ENCODE measurements at places on chromosomes 12 and 14. TPM values are rescaled to one million over a fixed set of nuclear protein-coding genes. Genes with fewer than 3 reads are reported as not detected.

ANKRD33 gene
- not detected for total RNA-seq

HOTAIR gene
- total RNA-seq = not detected

RIN3 gene
- 2.2 TPM for total RNA-seq

CD27 gene
- not detected for total RNA-seq

KRT3 gene
- total RNA-seq = not detected

NKX2-8 gene
- 0.46 TPM for total RNA-seq

METTL3 gene
- 65.8 TPM for total RNA-seq

FIGNL2 gene
- total RNA-seq = 0.06 TPM

TRMT61A gene
- total RNA-seq = 11.6 TPM

NRIP2 gene
- not detected for total RNA-seq

BAG5 gene
- total RNA-seq = 32.5 TPM

PTCSC3 gene
- not detected for total RNA-seq

FGF6 gene
- total RNA-seq = not detected

- DNase-seq = no peak
These were observed 96.6 kb upstream of the PCED1B start for GRCh38 chr12:46982629-46983392.

DNA sequence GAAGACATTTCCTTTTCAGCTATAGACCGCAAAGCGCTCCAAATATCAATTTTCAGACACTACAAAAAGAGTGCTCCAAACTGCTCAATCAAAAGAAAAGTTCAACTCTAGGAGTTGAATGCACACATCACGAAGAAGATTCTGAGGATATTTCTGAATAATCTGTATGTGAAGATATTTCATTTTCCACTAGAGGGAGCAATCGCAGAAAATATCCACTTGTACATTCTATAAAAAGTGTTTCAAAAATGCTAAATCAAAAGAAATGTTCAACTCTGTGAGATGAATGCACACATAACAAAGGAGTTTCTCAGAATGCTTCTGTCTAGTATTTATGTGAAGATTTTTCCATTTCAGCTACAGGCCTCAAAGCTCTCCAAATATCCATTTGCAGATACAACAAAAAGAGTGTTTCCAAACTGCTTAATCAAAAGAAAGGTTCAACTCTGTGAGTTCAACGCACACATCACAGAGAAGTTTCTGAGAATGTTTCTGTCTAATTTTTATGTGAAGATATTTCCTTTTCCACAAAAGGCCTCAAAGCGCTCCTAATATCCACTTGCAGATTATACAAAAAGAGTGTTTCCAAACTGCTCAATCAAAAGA is 643.8 kb upstream of the ALG10B start:
- DNase-seq = peak; percentile 5

- DNase-seq = no peak
These were observed 23.8 kb downstream of the XPOT start for GRCh38 chr12:64427988-64428387.

DNA sequence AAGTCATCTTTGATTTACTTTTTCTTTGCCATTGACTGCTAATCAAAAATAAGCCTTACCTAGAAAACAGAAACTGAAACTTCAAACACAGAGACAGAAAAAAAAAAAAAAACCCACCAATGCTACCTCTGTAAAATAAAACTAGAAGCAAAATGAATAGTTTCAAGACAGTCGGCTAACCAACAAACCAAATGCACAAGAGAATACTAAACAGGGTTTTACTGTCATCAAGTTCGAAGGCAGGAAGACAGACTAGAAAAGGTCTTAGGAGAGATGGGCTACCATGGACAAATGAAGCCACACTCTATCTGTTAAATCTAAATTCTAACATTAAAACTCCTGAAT is 59.5 kb downstream of the SEL1L start:
- DNase-seq = no peak

GRCh38 chr14:104856869-104857860 is 7.9 kb upstream of the CEP170B start:
- DNase-seq = no peak

GRCh38 chr14:33740531-33740930 is 210.3 kb downstream of the EGLN3 start:
- no peak for DNase-seq

GRCh38 chr14:103782376-103782775 is 65.0 kb downstream of the PPP1R13B start:
- DNase-seq = no peak

- no peak for DNase-seq
These were observed 110.0 kb upstream of the SLCO1C1 start for GRCh38 chr12:20585055-20585625.

DNA sequence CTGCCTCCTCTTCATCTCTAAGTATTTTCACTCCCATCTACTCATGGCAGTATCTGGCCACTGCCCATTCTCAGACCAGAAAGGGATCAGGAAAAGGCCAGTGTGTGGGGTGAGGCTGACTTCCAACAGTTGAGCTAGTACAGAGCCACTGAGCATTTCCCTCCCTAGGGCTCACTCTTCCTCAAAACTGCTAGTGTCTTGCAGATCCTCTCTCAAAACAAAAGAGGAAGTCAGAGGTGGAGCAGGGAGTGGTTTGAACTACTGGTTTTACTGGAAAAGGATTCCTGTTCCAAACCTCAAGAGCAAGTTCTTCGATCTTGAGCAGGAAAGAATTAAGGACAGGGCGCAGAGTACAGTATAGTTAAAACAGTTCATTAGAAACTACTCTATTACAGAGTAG is 11.7 kb upstream of the RNASE10 start:
- DNase-seq = no peak

DNA sequence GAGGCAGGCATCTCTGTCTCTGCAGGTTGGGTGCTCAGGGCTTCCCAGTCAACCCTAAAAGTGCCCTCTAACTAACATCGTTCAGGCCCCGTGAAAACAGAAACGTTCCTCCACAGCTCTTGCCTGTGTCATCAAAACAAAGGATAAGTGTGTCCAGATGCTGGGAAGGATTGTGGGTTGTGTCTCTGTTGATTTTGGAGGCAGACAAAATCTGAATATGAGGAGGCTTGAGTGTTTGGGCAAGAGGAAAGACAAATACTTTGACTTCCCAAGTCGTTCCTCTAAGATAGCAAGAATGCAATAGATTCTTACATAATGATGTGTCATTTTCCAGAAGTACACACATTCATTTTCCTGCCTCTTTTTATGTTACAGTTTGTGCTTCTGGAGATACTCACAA is 52.9 kb downstream of the SERPINA3 start:
- DNase-seq = no peak

DNA sequence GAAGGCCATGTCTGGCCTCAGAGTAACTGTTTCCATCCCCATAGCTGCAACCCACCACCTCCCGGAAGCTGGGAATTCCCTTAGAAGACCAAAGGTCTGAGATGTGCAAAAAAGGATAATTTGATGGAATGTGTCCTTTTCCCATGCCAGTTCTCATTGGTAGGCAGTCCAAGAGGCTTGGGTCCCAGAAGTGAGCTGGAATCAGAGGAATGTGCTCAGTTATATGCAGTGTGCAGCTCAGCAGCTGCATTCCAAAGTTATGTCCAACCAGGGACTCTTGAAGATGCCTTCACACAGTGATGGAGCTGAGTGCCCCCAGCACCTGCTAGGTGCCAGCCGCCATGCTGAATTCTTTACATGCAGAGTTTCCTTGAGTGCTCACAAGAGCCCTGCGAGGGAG is 583.9 kb upstream of the TBX3 start:
- no peak for DNase-seq

GRCh38 chr14:26775765-26776563 is 178.1 kb upstream of the NOVA1 start:
- no peak for DNase-seq

- no peak for DNase-seq
These were observed 1133.9 kb downstream of the AACS start for GRCh38 chr12:126198966-126199692.

- no peak for DNase-seq
These were observed 13.7 kb downstream of the POMT2 start for GRCh38 chr14:77306851-77307496.

- DNase-seq = peak; percentile 48
These were observed 881 bp downstream of the PYGL start for GRCh38 chr14:50943261-50943942.

- no peak for DNase-seq
These were observed 46.2 kb downstream of the GALNT8 start for GRCh38 chr12:4766445-4766844.

DNA sequence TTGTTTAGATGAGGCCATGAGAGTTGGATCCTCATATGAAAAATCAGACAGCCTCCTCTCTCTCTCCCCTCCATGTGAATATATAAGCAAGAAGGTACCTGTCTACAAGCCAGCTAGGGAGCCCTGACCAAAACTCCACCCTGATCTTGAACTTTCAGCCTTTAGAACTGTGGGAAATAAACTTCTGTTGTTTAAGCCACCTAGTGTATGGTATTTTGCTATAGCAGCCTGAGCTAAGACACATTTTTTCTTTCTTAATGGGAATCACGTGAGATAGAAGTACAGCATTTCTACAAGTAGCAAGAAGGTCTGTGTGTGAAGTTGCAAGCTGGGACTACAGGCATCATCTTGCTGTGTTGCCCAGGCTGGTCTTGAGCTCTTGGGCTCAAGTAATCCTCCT is 16.3 kb upstream of the ABHD12B start:
- no peak for DNase-seq

DNA sequence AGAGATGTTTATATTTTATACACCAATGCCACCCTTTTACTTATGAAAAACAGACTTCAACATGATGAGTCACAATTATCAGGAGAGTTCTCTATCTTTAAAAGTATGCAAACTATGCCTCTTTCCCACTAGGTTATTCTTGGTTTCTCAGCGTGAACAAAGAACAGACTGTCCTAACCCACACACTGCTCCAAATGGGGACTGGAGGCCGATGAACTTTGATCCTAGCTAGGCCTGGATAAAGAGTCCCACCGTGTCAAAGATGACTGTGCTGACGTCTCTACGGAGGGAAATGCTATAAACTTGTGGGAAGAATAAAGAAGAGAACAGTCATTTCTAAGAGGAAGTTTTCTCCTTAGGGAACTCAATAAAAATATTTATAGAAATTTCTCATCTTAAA is 160.1 kb downstream of the EPS8 start:
- peak; percentile 73 for DNase-seq

- no peak for DNase-seq
These were observed 44.5 kb upstream of the SYT10 start for GRCh38 chr12:33484161-33484560.

DNA sequence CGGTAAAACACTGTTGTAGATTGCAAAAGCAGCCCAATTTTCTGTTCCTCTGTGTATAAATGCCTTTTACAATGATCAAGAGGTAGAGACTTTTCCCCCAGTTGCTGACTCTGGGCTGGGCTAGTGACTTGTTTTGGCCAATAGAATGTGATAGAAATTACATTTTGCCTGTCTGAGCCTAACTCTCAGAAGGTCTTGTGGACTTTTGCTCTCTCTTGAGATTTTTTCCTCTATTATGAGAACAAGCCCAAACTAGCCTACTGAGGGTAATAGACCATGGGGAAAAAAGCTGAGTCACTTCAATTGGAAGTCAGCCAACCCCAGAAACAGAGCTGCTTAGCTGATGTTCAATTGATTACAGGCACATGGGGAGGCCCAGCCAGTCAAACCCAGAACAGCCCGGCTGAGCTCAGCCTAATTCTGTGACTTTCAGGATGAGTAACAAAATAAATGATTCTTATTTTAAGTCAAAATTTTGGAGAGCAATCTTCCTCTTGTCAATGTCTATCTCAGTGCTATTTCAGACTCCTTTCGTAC is 61.4 kb downstream of the MYF5 start:
- peak; percentile 73 for DNase-seq

DNA sequence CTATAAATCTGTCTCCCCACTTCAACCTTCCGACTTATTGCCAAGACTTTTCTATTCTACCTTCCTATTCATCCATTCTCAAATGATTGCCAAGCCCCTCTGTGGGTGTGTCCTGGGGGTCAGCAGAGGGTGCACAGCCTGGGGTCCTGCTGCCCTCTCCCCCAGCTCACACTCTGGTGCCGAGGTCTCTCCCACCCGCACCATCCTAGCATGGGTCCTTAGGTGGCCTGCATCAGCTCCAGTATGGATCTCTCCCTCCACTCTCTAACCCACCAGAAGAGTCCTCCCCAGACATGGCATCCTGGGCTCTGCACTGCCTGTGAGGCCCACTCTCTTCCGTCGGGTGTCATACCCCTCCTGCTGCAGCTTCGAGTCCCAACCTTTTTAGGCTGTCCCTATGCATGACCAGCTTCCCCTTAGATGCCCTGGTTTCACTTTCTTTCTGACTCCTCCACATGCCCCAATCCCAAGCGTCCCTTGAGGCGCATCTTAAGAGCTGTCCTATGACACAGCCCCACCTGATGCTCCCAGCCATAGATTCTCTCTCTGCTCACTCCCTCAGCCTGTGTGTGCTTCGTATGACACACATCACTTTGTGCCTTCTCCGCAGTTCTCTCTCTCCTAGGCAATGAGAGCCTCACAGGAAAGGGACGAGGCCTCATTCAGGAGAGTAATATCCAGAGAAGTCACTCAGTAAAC is 43.9 kb downstream of the GIT2 start:
- DNase-seq = no peak

DNA sequence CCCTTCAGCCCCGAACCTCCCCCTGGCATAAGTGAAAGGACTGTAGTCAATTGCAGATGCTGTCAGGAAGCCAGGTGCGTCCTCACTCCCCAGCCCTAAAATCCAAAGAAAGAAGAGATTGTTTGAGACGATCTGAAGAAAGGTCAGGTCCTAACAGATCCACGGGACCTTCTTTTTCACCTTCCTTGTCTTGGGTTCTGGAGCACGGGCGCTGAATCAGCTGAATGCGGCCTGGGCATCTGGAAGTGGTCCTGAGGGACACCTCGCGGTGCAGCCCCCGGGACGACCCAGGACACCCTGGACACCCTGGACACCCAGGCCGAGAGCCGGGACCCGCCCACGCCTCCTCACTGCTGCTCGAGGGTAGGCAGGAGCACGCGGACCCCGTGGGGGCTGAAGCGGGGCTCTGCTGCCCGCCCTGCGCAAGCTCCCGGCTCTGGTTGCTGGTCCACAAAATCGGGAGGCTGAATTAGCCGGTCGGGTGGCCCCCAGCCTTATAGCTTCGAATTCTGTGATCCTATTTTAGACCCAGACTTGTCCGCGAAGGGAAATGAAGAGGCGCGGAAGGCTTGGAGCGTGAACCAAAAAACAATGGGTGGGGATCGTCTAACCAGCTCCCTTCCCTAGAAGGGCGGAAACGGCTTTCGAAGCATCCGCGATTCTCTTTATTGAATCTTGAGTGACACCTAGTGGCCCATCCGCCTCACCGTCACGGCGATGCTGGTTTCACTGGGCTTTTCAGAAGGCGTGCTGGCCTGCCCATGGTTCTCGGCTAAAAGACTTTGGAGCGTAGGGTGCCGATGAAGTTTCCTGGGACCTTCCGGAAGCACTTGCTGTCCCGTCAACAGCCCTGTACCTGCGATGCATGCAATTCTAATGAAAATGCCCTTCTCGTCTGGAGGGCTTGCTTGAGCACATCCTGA is 46.4 kb upstream of the PLXNC1 start:
- DNase-seq = peak; percentile 86

- DNase-seq = no peak
These were observed 172.1 kb downstream of the GXYLT1 start for GRCh38 chr12:41972598-41972997.

GRCh38 chr12:52006726-52007157 is at the start of gene TAMALIN:
TSS of gene TAMALIN (plus strand) at chr12:52006946. CDS start at chr12:52007020, 74 bp downstream.
- DNase-seq = no peak

DNA sequence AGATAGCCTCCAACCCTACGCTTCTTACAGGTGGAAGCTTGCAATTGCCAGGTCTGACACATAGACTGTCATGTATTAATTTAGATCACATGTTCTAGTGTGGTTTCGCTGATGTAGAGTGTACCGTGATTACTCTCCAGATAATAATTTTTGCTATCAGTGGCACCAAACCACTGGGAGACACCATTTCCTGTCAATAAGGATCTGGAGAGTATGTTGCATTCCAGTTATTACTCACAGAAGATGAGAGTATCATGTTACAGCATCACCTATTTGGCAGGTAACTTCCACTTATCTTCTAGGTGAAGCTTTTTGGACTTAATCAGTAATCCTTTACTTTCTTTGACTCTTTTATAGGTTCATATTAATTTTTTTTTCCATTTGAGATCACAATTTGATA is 147.2 kb downstream of the HELB start:
- DNase-seq = no peak
